Activated naive CD8-positive, alpha-beta T cell treated with anti-CD3 and anti-CD28 coated beads, Interleukin-2, amount 10 ng/mL, durations not matched to agents 7 days and 5 days (primary cell): ENCODE measurements at places on chromosomes 12 and 14. TPM values are rescaled to one million over a fixed set of nuclear protein-coding genes. Genes with fewer than 3 reads are reported as not detected.
A peak's percentile ranks its signal among the peaks of the same experiment; 100 is the strongest.

- no peak for DNase-seq
- H3K4me1 ChIP-seq = peaks cover 12% of the 10 kb centered on the region
- H3K27ac ChIP-seq = no peak overlapping the region
- peaks cover 15% of the 10 kb centered on the region for H3K27me3 ChIP-seq
- H3K4me3 ChIP-seq = no peak overlapping the region
Observed at GRCh38 chr12:56840922-56841321, 77.8 kb downstream of the HSD17B6 start.

DNA sequence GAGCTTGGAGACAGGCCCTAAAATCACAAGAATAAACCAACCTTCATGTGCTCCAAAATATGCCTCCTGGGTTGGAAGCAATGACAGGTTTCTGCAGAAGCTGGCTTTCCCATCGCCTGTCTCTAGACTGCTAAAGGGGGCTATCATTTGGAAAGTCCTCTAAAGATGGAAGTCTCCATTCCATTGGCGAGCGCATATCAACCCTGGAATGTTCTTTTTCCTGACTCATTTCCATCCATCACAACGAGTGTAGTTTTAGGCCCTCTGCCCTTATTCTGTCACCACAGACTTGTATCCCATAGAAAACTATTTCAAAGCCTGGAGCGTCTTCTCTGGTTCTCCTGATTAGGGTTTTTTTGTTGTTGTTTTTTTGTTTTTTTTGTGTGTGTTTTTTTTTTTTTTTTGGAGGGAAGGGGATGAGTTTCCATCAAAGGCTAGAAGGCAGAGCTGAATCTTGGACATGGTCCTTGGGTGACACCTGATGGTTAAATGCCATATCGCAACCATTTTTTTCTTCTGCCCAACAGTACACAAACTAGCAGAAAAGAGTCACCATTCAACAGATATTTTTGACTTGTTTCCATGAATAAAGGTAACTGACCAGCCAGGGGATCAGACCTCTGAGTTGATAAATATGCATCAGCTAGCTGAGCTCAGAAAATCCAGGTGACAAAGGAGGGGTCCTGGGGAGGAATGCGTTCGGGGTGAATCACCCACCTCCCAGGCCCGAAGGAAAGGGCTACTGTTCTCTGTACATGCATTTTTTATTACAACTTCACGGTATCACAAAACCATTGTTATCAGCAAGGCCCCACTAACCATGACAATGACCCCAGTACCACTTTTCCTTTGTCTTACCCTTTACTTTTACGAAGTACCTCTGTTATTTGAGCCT lies 40.5 kb downstream of the KCNA5 start:
- H3K4me3 ChIP-seq = no peak overlapping the region
- DNase-seq = no peak
- no peaks in the 10 kb centered on the region for H3K4me1 ChIP-seq
- H3K36me3 ChIP-seq = no peaks in the 10 kb centered on the region

GRCh38 chr12:75488553-75488952 lies 8.0 kb downstream of the GLIPR1 start:
- no peak overlapping the region for H3K27ac ChIP-seq
- DNase-seq = no peak
- H3K4me1 ChIP-seq = peaks cover 25% of the 10 kb centered on the region
- H3K36me3 ChIP-seq = peaks cover 4% of the 10 kb centered on the region
- H3K27me3 ChIP-seq = no peaks in the 10 kb centered on the region

DNA sequence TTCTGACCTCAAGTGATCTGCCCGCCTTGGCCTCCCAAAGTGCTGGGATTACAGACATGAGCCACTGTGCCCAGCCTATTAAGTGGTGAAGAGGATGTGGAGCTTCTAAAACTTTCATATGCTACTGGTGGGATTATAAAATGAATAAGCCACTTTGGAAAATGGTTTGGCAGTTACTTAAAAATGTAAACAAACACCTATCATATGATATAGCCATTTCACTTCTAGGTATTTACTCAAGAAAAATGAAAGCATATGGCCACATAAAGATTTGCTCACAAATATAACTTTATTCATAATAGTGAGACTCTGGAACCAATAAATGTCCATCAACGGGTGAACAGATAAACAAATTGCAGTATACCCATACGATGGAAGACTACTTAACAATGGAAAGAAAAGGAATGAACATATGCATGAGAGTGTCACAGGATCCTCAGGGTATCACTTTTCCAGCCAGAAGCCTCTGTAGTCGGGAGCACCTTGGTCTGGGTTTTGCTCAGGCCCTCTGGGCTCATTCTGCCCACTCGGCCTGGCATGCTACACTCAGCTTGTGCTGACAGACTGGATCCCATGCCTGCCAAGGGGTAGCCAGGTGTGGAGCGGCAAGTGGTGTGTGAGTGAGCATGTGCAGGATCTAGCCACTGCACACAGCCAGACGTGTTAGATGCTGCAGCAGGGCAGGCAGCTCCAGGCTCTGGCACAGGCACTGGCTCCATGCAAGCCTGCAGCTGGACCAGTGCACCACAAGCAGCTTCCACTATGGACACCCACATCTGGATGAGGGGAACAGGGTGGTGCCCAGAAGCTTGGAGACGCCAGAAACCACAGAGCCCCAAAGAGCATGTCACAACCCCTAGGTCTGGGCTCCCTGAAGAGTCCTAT lies 213.2 kb upstream of the DIO3 start:
- H3K4me1 ChIP-seq = no peaks in the 10 kb centered on the region
- no peaks in the 10 kb centered on the region for H3K36me3 ChIP-seq
- no peak overlapping the region for H3K4me3 ChIP-seq
- DNase-seq = no peak
- H3K27me3 ChIP-seq = peaks cover 23% of the 10 kb centered on the region

GRCh38 chr12:95328708-95329107 lies 111.1 kb downstream of the VEZT start:
- no peak overlapping the region for H3K27ac ChIP-seq
- no peaks in the 10 kb centered on the region for H3K27me3 ChIP-seq
- no peak for DNase-seq
- H3K4me3 ChIP-seq = no peak overlapping the region
- no peaks in the 10 kb centered on the region for H3K36me3 ChIP-seq

- H3K36me3 ChIP-seq = no peaks in the 10 kb centered on the region
- H3K27ac ChIP-seq = no peak overlapping the region
- DNase-seq = no peak
- peaks cover 70% of the 10 kb centered on the region for H3K27me3 ChIP-seq
- no peak overlapping the region for H3K4me3 ChIP-seq
Observed at GRCh38 chr12:12190087-12190809, 76.6 kb downstream of the LRP6 start.

GRCh38 chr14:24243336-24243836 lies 963 bp upstream of the TINF2 start:
- H3K27ac ChIP-seq = peak overlapping the region; percentile 99
- peaks cover 16% of the 10 kb centered on the region for H3K36me3 ChIP-seq
- H3K4me3 ChIP-seq = peak overlapping the region; percentile 85
- no peak for DNase-seq
- peaks cover 45% of the 10 kb centered on the region for H3K4me1 ChIP-seq

DNA sequence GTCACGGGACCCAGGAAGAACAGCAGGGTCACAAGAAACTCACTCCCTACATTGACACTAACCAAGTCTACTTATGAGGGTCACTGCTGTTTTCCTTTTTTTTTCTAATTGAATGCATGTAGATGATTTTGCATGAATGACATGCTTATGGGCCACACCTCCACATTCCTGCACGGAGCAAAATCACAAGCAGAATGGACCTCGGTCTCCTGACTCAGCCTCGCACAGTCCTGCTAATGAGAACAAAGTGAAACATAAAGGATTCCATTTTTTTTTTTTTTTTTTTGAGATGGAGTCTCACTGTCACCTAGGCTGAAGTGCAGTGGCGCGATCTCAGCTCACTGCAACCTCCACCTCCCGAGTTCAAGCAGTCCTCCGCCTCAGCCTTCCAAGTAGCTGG lies 12.3 kb downstream of the SCARB1 start:
- H3K36me3 ChIP-seq = peaks cover 1% of the 10 kb centered on the region
- H3K27me3 ChIP-seq = no peaks in the 10 kb centered on the region
- DNase-seq = no peak
- H3K4me3 ChIP-seq = no peak overlapping the region

DNA sequence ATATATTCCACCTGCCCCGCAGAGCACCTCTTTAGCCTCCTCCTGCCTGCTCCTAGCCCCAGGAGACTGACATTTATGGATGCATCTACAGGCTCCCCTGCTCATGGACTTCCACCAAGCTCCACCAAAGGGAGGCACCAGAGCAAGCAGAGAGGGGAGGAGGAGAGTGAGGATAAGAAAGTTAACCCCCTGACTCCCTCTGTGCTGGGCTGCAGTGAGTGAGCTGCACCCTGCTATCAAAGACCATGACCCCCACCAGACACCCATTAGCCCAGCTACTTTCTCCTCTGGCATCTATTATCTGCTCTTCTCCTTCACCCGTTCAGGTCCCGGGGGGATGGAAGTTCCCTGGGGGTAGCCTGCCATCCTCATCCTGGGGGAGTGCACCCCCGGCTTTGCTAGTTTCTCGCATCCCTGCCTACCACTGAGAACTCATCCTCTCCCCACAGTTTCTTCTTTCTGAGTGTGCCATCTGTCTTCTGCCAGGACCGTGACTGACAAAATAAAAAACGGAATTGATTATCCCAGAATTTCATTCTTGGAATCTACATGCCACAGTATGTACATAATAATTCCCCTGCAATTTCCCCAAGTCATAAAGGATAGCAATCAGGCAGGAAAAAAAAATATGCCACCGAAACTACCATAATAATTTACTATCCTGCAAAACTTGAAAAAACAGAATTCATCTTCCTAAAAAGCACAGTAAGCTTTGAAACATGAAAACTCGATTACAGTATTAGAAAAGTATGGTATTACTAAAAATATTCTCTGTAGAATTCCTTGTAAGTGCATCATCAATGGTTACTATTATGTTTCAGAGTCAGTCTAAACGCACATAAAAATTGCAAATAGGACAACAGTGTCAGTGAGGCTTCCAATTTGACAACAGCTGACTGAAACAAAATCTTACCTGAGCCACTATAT lies 45.2 kb downstream of the FOXN3 start:
- H3K36me3 ChIP-seq = peaks cover 31% of the 10 kb centered on the region
- peak overlapping the region; percentile 40 for H3K27ac ChIP-seq
- no peaks in the 10 kb centered on the region for H3K27me3 ChIP-seq
- no peak for DNase-seq

DNA sequence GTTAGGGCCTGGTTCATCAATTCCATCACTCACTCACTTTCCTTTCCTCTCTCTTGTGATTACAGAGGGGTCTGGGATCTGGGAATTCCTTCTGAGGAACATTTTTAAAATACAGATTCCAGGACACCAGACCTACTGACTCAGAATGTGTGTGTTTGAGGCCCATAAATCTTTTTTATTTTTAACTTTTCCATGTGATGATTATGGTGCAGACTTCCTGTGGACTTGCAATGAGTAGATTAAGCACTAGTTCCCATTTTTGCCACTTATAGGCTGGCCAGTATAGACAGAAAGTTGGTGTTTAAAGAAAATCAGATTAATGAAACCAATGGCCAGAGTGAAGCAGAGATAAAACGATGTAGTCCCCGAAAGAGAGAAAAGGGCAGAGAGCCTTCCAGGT lies 28.1 kb downstream of the SLC41A2 start:
- H3K27ac ChIP-seq = no peak overlapping the region
- peaks cover 5% of the 10 kb centered on the region for H3K4me1 ChIP-seq
- H3K36me3 ChIP-seq = no peaks in the 10 kb centered on the region
- no peak for DNase-seq
- H3K4me3 ChIP-seq = no peak overlapping the region

DNA sequence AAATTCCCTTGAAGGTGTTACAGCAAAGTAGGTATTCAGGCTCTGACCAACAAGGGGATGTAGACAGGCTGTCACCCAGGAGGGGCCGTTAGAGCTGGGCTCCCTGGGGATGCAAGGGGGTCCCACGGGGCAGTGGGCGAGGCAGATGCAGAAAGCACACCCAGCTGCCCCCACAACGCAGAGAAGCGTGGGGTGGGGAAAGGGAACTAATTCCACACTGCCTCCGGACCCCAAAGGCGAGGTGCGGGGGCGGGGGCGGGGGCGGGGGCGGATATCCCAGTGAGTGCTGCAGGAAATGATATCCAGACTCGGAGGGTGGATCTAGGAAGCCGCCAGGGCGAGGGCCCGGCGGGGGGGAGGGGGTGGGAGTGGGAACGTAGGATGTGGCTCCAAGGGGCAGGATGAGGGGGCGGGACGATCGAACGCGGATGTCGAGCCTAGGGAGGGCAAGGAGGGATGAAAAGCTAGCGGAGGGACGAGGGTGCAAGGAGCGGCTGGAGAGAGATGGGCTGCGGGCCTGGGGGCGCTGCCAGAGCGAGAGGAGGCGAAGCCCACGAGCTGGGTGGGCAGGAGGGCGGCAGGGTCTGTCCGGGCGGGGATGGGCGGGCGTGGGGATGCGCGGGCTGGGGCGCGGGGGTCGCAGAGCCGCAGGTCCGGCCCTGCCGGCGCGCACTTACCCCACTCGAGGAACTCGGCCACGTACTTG lies 874 bp downstream of the CDC42BPB start:
- no peaks in the 10 kb centered on the region for H3K36me3 ChIP-seq
- H3K27me3 ChIP-seq = peaks cover 55% of the 10 kb centered on the region
- DNase-seq = no peak
- peaks cover 3% of the 10 kb centered on the region for H3K4me1 ChIP-seq
- H3K4me3 ChIP-seq = peak overlapping the region; percentile 76

TC2N gene
- total RNA-seq = 181 TPM

- no peaks in the 10 kb centered on the region for H3K27me3 ChIP-seq
- H3K4me3 ChIP-seq = no peak overlapping the region
- H3K27ac ChIP-seq = no peak overlapping the region
- H3K4me1 ChIP-seq = no peaks in the 10 kb centered on the region
Observed at GRCh38 chr12:132583411-132583710, 27.0 kb downstream of the LRCOL1 start.

- no peak overlapping the region for H3K4me3 ChIP-seq
- no peaks in the 10 kb centered on the region for H3K36me3 ChIP-seq
- no peak overlapping the region for H3K27ac ChIP-seq
- DNase-seq = no peak
Observed at GRCh38 chr12:66668311-66668710, 10.6 kb downstream of the GRIP1 start.

- H3K4me1 ChIP-seq = no peaks in the 10 kb centered on the region
- H3K27ac ChIP-seq = no peak overlapping the region
- DNase-seq = no peak
- H3K4me3 ChIP-seq = no peak overlapping the region
- no peaks in the 10 kb centered on the region for H3K36me3 ChIP-seq
Observed at GRCh38 chr12:87804386-87804785, 224.8 kb downstream of the C12orf50 start.

- no peak for DNase-seq
- H3K27ac ChIP-seq = no peak overlapping the region
- H3K27me3 ChIP-seq = no peaks in the 10 kb centered on the region
- H3K36me3 ChIP-seq = peaks cover 25% of the 10 kb centered on the region
- no peak overlapping the region for H3K4me3 ChIP-seq
Observed at GRCh38 chr12:104582739-104583138, 126.0 kb downstream of the CHST11 start.

DNA sequence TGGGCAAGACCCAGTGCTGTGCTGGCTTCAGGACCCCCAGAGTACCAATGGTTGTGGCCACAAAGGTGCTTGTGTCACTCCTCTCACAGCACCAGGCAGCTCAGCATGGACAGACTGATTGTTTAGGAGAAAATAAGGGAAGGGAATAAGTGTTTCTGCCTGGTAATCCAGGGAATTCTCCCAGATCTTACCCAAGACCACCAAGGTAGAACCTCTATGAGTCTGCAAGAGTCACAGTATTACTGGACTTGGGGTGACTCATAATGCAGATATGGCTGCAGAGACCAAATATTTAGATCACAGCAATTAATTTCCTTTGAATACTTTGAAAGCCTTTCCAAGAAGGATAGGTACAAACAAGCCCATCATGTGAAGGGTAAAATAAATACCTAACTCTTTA lies 1178.3 kb upstream of the FLRT2 start:
- H3K36me3 ChIP-seq = no peaks in the 10 kb centered on the region
- no peak overlapping the region for H3K27ac ChIP-seq
- no peak overlapping the region for H3K4me3 ChIP-seq
- H3K27me3 ChIP-seq = no peaks in the 10 kb centered on the region
